CD8-positive, alpha-beta memory T cell (primary cell): ENCODE measurements at places on chromosomes 12 and 14. TPM values are rescaled to one million over a fixed set of nuclear protein-coding genes. Genes with fewer than 3 reads are reported as not detected.

Gene ASCL1
- polyA plus RNA-seq, result not detected

Gene TAS2R31
- polyA plus RNA-seq, result not detected

Gene CHGA
- not detected for polyA plus RNA-seq

Gene MMP14
- polyA plus RNA-seq, result not detected

Gene PA2G4
- polyA plus RNA-seq, result 249 TPM

Gene B4GALNT3
- 6.9 TPM for polyA plus RNA-seq

Gene SMIM41
- polyA plus RNA-seq, result not detected

Gene ZDHHC22
- not detected for polyA plus RNA-seq

Gene TAS2R9
- not detected for polyA plus RNA-seq

Gene CLEC12A
- not detected for polyA plus RNA-seq

Gene KRT6B
- polyA plus RNA-seq, result not detected

Gene PRICKLE1
- 0.53 TPM for polyA plus RNA-seq

Gene FKBP4
- polyA plus RNA-seq, result 35.1 TPM
